ENCODE measurements at places on chromosomes 6 and 20.

- DNase-seq = no peak
Measured at GRCh38 chr6:255751-256083, 36.6 kb upstream of the DUSP22 start.

- no peak for DNase-seq
Measured at GRCh38 chr20:30892541-30893345, 364.7 kb upstream of the DEFB115 start.

DNA sequence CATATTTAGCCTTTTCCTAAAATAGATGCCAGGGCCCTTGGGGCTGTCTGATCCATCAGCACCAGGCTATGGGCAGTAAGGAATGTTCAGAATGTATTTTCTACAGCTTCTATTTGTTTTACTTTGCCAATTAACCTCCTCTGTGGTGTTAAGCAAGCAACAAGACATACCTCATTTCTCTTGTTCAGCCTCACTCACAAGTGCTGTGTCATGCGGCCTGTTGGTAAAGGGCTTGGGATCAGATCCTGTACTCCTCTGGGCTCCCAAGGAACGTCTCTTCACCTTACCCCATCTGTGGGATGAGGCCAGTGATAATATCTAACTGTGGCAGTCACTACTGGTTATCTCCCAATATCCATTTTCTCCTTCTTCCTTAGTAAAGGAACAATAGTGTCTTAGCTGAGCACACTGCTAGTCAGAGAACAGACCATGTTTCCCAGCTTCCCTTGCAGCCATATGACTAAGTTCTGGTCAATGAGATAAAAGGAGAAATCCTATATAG lies 7.0 kb upstream of the DSTN start:
- DNase-seq = no peak

DNA sequence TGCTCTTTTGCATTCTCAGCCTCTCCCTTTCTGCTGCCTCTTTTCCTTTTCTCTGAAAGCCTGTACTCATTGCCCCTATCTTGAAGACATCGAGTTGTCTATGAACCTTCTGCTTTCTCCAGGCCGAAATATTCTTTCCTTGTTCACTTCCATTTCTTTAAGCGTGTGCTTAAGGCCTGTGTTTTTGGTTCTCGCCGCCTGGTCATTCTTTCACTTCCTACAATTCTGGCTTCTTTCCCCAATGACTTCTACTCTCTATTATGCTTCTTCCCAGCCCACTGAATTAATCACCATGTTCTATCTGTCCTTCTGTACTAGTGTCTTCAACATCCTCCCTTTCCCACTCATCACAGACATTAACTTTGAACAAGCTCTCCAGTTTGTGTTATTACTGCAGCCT lies 69.6 kb downstream of the C6orf52 start:
- DNase-seq = no peak

- DNase-seq = no peak
Measured at GRCh38 chr6:92779746-92780145, 639.6 kb downstream of the EPHA7 start.

GRCh38 chr6:95240514-95240913 lies 336.8 kb upstream of the MANEA start:
- DNase-seq = no peak

DNA sequence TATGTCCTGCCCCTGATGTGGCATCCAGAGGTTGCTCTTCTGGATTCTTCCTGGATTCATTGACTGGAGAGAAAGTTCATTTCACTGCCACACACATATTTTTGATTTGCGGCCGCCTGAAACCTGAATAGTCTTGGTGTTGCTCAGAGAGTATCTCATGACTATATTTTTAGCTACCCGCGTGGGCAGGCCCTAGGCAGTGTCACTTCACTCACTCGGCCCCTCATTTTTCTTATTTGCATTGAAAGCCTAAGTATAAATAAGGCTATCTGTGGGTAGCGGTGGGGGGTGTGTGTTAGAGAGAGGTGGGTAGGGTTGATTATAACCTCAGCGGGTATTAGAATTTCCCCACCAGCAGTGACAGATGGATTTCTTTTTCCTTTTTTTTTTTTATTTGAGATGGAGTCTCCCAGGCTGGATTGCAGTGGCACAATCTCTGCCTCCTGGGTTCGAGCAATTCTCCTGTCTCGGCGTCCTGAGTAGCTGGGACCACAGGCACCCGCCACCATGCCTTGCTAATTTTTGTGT lies 113.5 kb downstream of the JARID2 start:
- DNase-seq = no peak

GRCh38 chr20:31593221-31594001 lies 11.7 kb upstream of the ID1 start:
- no peak for DNase-seq

DNA sequence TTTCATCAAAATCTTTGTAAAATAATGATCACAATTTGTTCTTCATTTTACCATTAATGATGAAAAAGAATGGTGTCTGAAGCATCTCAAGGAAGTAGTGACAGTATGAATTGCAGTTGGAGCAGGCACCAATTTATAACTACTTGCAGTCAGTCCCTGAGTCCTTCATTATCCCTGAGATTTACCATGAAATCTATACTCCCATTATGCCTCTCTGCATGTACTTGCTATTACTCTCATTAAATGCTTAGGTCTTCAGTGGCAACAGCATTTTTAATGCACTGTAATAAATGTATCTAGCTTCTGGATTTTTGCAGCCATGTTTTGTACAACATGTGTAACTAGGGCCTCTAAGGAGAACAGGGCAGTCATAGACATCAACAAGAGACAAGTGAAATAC lies 708.8 kb downstream of the EYS start:
- no peak for DNase-seq

GRCh38 chr6:111503660-111504059 lies 20.6 kb upstream of the REV3L start:
- no peak for DNase-seq

GRCh38 chr20:60851826-60852704 lies 400.0 kb upstream of the CDH4 start:
- DNase-seq = no peak

- no peak for DNase-seq
Measured at GRCh38 chr6:67606906-67607828, 1027.9 kb upstream of the ADGRB3 start.

- peak; percentile 36 for DNase-seq
Measured at GRCh38 chr6:132279592-132280139, 121.6 kb downstream of the MOXD1 start.

DNA sequence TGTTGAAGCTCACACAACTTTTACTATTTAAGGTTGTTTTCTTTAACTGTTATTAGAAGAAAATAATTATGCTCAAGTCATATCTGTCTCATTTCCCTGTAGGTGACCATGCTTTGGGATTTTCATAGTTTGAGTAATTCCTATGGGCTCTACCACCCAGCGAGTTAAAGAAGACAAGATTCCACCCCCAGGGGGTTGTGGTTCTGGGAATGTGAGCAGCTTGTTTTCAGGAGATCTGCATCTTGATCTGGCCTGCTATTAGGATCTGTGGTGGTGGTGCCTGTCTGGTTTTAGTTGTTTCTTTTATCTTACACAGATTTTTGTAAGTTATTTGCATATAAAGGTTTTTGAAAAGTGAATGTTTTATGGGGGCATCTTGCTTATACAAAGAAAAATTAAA lies 20.2 kb upstream of the REV3L start:
- no peak for DNase-seq

- no peak for DNase-seq
Measured at GRCh38 chr20:37895166-37895565, 7.8 kb upstream of the VSTM2L start.

GRCh38 chr6:113629975-113630737 lies 227.0 kb upstream of the MARCKS start:
- no peak for DNase-seq

- DNase-seq = no peak
Measured at GRCh38 chr6:126376682-126377081, 36.8 kb downstream of the CENPW start.

DNA sequence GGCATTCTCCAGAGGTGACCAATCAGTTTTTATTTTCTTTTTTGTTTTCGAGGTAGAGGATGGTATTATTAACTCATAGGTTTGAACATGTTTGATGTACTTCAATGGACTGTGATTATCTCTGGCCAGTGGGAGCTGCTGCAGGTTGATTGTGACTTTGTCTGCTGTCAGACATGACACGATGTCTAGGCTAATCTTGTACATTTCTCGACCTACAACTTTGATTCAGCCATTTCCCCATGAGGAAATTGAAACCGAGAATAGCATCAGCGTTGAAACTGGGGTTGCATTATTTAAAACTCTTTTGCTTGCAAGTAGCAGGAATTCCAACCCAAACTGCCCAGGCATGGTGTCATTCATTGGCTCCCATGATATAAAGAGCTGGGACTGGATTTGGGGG lies 218.9 kb downstream of the CDH26 start:
- DNase-seq = no peak

DNA sequence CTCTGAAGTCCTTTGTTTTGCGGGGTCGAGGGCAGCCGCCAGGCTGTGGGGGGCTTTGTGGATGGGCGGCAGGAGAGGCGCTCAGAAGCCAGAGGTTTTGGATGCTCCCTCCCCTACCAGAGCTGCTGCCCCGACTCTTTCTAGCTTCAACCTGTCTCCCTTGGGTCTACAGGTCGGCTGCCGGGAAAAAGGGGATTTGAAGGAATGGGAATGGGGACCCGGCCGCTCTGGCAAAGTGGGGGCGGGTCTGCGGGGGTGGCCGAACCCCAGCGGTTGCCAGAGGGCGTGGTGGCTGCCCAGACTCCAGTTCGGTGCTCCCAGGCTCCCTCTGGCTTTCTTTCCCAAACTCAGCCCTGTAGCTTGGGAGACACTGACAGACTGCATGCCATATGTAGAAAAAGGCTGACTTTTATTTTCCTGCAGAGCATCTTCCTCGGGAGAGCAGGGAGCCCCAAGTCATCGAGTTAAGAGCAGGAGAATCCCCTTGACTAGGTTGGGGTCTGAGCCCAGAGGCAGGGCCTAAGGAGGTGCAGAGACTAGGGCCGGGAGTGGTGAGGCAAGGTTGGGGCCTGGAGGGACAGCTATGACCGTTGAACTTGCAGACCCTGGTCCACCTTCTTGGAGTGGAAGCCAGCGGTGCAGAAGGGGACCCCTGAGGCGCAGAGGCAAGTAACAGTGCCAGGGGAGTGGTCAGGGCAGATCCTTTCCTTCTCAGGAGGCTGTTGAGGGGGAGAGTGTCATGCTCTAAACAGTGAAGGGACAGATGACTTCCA lies 1.4 kb upstream of the PPP1R18 start:
- DNase-seq = no peak

DNA sequence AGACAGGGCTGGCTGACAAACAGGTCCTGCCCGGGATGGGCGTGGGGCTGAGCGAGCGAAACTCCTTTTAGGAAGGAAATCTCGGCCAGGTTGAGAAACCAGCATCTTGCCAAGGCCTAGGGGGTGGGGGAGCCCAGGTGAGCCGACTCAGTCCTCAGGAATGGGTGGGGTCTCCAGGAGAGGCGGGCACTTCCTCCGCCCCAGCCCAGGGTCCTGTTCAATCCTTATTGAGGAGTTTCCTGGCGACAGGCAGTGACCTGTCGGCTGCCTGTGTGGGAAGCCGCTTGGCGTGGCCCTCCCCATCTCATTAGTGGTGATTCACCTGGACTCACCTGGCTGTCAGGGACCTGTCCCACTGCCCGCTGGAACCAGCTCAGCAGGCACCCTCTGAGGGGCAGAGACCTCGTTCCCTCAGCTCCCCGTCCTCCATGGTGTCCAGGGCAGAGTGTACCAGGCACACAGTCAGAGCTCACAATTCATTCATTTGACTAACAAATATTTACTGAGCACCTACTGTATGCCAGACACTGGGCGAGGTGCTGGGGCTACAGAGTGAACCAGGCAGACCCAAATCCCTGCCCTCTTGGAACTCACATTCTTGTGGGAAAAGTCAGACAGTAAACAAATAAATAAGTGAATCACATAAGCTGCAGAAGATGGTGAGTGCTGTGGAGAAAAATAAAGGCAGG lies 51.1 kb downstream of the FGD2 start:
- no peak for DNase-seq

- no peak for DNase-seq
Measured at GRCh38 chr6:145204301-145204700, 531.0 kb downstream of the EPM2A start.
